ENCODE measurements at places on chromosomes 2 and 18.

DNA sequence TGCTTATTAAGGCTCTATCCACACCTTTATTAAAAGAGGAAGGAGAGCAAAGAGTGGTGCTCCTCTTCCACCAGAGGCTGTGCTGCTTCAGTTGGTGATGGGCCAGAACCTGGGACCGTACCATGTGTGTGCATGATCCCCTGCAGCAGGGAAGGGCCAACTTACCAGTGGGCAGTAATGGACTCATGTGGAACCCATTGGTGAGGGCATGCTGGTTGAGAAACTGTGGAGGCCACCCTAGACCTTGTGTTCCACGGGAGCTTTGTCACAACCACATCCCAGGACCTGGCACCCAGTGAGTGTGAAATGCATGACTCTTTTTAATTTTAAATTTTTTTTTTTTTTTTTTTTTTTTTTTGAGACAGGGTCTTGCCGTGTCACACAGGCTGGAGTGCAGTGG lies 5.4 kb downstream of the UBE2F start:
- no peaks in the 10 kb centered on the region for H3K27me3 ChIP-seq
- DNase-seq, result peak; percentile 17
- peaks cover 30% of the 10 kb centered on the region for H3K36me3 ChIP-seq
- no peak overlapping the region for H3K27ac ChIP-seq

DNA sequence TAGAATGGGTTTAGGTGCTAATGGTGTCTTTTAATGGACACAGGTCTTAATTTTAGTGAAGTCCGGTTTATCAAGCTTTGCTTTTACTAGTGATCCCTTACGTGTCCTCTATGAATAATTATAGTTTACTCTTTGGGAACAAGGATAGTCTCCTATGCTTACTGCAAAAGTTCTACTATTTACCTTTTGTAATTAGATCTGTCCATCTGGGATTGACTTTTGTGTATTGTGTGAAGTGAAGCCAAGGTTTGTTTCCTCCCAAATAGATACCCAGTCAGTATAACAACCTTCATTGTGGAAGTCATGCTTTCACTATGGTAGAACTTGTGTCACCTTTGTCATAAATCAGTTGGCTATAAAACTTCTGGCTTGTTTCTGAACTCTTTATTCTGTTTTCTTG lies 740.9 kb upstream of the CRIM1 start:
- no peaks in the 10 kb centered on the region for H3K36me3 ChIP-seq
- H3K4me1 ChIP-seq, result no peaks in the 10 kb centered on the region
- H3K27me3 ChIP-seq, result peaks cover 13% of the 10 kb centered on the region
- no peak for DNase-seq

DNA sequence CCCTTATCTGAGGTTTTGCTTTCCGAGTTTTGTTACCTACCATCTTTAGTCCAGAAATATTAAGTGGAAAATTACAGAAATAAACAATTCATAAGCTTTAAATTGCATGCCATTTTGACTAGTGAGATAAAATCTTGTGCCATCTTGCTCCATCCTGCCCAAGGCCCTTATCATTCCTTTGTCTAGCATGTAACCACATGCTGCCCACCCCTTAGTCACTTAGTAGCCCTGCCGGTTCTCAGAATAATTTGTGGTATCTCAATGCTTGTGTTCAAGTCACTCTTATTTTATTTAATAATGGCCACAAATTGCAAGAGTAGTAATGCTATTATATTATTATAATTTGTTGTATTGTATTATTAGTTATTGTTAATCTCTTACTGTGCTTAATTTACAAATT lies 36.8 kb upstream of the VPS54 start:
- H3K27ac ChIP-seq, result no peak overlapping the region
- no peak overlapping the region for H3K4me3 ChIP-seq
- H3K36me3 ChIP-seq, result no peaks in the 10 kb centered on the region
- peaks cover 8% of the 10 kb centered on the region for H3K4me1 ChIP-seq

GRCh38 chr2:162007447-162008040 lies 66.5 kb downstream of the DPP4 start:
- H3K4me1 ChIP-seq, result no peaks in the 10 kb centered on the region
- no peak overlapping the region for H3K27ac ChIP-seq
- no peaks in the 10 kb centered on the region for H3K36me3 ChIP-seq
- H3K4me3 ChIP-seq, result no peak overlapping the region

DNA sequence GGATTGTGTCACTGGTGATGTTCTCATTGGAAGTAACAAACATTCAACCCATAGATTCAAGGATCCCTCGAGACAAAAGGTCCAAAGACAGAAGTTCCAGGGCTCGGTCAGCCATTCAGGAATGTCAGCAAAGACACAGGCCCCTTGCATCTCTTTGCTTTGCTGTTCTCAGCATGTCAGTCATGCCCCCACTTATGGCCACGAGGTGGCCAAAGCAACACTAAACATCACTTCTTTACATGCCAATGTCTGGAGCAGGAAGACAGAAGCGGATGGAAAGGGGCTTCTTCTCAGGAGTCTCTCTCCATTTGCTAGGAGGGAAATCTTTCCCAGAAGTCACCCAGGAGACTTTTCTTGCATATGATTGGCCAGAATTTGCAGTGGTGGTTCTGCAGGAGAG lies 191.6 kb upstream of the SP5 start:
- no peak overlapping the region for H3K27ac ChIP-seq
- no peak overlapping the region for H3K4me3 ChIP-seq
- DNase-seq, result no peak
- H3K4me1 ChIP-seq, result peaks cover 5% of the 10 kb centered on the region
- H3K36me3 ChIP-seq, result no peaks in the 10 kb centered on the region
- no peaks in the 10 kb centered on the region for H3K27me3 ChIP-seq

DNA sequence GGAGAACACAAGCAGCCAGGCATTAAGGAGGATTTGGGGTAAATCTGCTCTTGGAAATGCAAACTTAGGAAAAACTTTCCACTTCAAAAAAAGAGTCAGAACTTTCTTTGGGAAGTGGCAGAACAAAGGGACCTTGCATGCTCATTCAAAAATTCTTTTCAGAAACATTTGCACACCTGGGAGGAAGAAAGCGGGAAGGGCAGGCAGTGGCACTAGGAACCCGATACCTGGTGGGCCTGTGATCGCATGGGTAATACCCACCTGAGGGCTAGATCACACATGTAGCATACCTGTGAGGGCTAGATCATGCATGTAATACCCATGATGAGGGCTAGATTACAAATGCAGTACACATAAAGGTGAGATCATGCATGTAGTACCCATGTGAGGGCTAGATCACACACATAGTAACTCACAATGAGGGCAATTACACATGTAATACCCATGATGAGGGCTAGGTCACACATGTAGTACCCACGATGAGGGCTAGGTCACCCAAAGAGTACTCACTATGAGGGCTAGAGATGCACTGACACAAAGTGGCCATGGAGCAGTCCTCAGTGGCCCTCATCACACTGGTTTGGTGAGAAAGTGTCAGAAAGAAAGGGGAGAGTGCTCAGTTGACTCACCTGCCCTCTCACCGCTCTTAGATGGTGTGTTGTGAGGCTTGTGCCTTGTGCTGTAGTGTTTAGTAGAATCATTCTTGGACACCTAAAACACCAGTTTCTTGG lies 212.5 kb downstream of the DLGAP1 start:
- H3K27me3 ChIP-seq, result peaks cover 9% of the 10 kb centered on the region
- DNase-seq, result no peak
- no peak overlapping the region for H3K4me3 ChIP-seq
- no peak overlapping the region for H3K27ac ChIP-seq
- no peaks in the 10 kb centered on the region for H3K36me3 ChIP-seq

Measured in RWPE2 (cell line).